ENCODE measurements at places on chromosomes 16 and 17. TPM values are rescaled to one million over a fixed set of nuclear protein-coding genes. Genes with fewer than 3 reads are reported as not detected.

KRTAP2-2 gene
- not detected for total RNA-seq

FBXL19 gene
- 8.6 TPM for total RNA-seq

PRSS21 gene
- not detected for total RNA-seq

EVI2B gene
- not detected for total RNA-seq

CALCOCO2 gene
- total RNA-seq: 95.2 TPM

AP1G1 gene
- total RNA-seq: 47.9 TPM

RPL27 gene
- total RNA-seq: 2,993 TPM

TMEM220 gene
- 3.9 TPM for total RNA-seq

OTOP3 gene
- total RNA-seq: not detected

ABCA8 gene
- 0.40 TPM for total RNA-seq

SPAG9 gene
- 73.4 TPM for total RNA-seq

RHBDL1 gene
- 1.0 TPM for total RNA-seq

SNX20 gene
- total RNA-seq: not detected

USB1 gene
- 81.0 TPM for total RNA-seq

FOXC2 gene
- total RNA-seq: 2.7 TPM

CASKIN1 gene
- total RNA-seq: 0.56 TPM

FSCN2 gene
- 2.0 TPM for total RNA-seq

HSD11B2 gene
- total RNA-seq: 1.7 TPM

ACSM3 gene
- 4.2 TPM for total RNA-seq

PDILT gene
- not detected for total RNA-seq

CTRL gene
- total RNA-seq: 1.4 TPM

TBC1D3K gene
- total RNA-seq: not detected

ASPA gene
- total RNA-seq: not detected

TAOK1 gene
- total RNA-seq: 21.5 TPM

FA2H gene
- 27.5 TPM for total RNA-seq

KRTAP4-9 gene
- not detected for total RNA-seq

TEX19 gene
- 0.41 TPM for total RNA-seq

KREMEN2 gene
- 2.3 TPM for total RNA-seq

RIPOR1 gene
- total RNA-seq: 38.8 TPM

BAIAP3 gene
- total RNA-seq: 1.8 TPM

KRTAP9-2 gene
- total RNA-seq: not detected

OMG gene
- total RNA-seq: not detected

CACNG5 gene
- not detected for total RNA-seq
